Diencephalon (tissue), 1 donor: ENCODE measurements at places on chromosomes 4 and X. TPM values are rescaled to one million over a fixed set of nuclear protein-coding genes. Genes with fewer than 3 reads are reported as not detected.

The RNF150 gene
- 31.6 TPM for total RNA-seq

The NCAPG gene
- 12.2 TPM for total RNA-seq

The STARD8 gene
- total RNA-seq, result 3.2 TPM

The RASL11B gene
- 6.7 TPM for total RNA-seq

The TLR8 gene
- 1.2 TPM for total RNA-seq

The TIMM8A gene
- 9.7 TPM for total RNA-seq

The ZNF182 gene
- total RNA-seq, result 7.2 TPM

The TMPRSS11D gene
- not detected for total RNA-seq

The WDFY3 gene
- 162 TPM for total RNA-seq

The PLXNA3 gene
- total RNA-seq, result 20.5 TPM

The COL4A6 gene
- 3.2 TPM for total RNA-seq

The FRG2 gene
- not detected for total RNA-seq

The ITIH6 gene
- total RNA-seq, result not detected

The GPR143 gene
- total RNA-seq, result 3.9 TPM

The GYPB gene
- 2.3 TPM for total RNA-seq

The S100P gene
- total RNA-seq, result 0.46 TPM

The GLRA2 gene
- 52.4 TPM for total RNA-seq

The ARHGAP6 gene
- total RNA-seq, result 4.4 TPM

The TBC1D9 gene
- total RNA-seq, result 112 TPM

The TEX13C gene
- total RNA-seq, result not detected

The MAGEB2 gene
- total RNA-seq, result not detected

The HADH gene
- total RNA-seq, result 14.1 TPM

The FGFBP1 gene
- not detected for total RNA-seq

The CLGN gene
- 10.8 TPM for total RNA-seq

The ERCC6L gene
- 1.4 TPM for total RNA-seq

The TSR2 gene
- 20.1 TPM for total RNA-seq

The UGT2B10 gene
- total RNA-seq, result not detected

The TMEM144 gene
- total RNA-seq, result 9.7 TPM

The TCP11X2 gene
- total RNA-seq, result 1.8 TPM

The FAM149A gene
- 36.4 TPM for total RNA-seq

The ZNF711 gene
- 87.4 TPM for total RNA-seq

The NSG1 gene
- 385 TPM for total RNA-seq

The ENPEP gene
- total RNA-seq, result 3.0 TPM

The SLC49A3 gene
- 0.92 TPM for total RNA-seq

The IL1RAPL2 gene
- total RNA-seq, result 6.5 TPM

The SSX4 gene
- not detected for total RNA-seq

The CABS1 gene
- not detected for total RNA-seq

The TRIM61 gene
- 3.2 TPM for total RNA-seq

The PTTG2 gene
- not detected for total RNA-seq

The NKX3-2 gene
- total RNA-seq, result not detected

The JCHAIN gene
- not detected for total RNA-seq

The FABP2 gene
- not detected for total RNA-seq

The ZNF732 gene
- 0.69 TPM for total RNA-seq

The MAGEA10 gene
- total RNA-seq, result not detected

The FMR1 gene
- 75.4 TPM for total RNA-seq

The FHDC1 gene
- total RNA-seq, result 8.5 TPM

The ERVMER34-1 gene
- 0.69 TPM for total RNA-seq

The LPAR4 gene
- 6.0 TPM for total RNA-seq

The IL1RAPL1 gene
- 30.9 TPM for total RNA-seq

The GLRA3 gene
- total RNA-seq, result 26.3 TPM

The SLC7A11 gene
- 52.1 TPM for total RNA-seq
